GM23338 (cell line): ENCODE measurements at places on chromosomes 5 and 9. TPM values are rescaled to one million over a fixed set of nuclear protein-coding genes. Genes with fewer than 3 reads are reported as not detected.

The KIF2A gene
- total RNA-seq: 99.1 and 120 TPM in 2 replicates

The NEUROG1 gene
- not detected in 2 replicates for total RNA-seq

The PFN3 gene
- 1.9 TPM in 1 of 2 replicates, not detected in the other for total RNA-seq

The DAB2 gene
- total RNA-seq: 2.6 and 8.4 TPM in 2 replicates

The VDAC1 gene
- total RNA-seq: 329 and 363 TPM in 2 replicates

The PCDHA7 gene
- total RNA-seq: 6.9 and 8.7 TPM in 2 replicates

The SLC6A19 gene
- not detected in 2 replicates for total RNA-seq

The NDFIP1 gene
- 38.1 and 45.0 TPM in 2 replicates for total RNA-seq

The PHYKPL gene
- total RNA-seq: 12.4 and 15.9 TPM in 2 replicates

The C5orf63 gene
- total RNA-seq: 2.1 and 6.8 TPM in 2 replicates

GRCh38 chr5:136061630-136062365 is 33.0 kb downstream of the TGFBI start:
- no peak for DNase-seq

DNA sequence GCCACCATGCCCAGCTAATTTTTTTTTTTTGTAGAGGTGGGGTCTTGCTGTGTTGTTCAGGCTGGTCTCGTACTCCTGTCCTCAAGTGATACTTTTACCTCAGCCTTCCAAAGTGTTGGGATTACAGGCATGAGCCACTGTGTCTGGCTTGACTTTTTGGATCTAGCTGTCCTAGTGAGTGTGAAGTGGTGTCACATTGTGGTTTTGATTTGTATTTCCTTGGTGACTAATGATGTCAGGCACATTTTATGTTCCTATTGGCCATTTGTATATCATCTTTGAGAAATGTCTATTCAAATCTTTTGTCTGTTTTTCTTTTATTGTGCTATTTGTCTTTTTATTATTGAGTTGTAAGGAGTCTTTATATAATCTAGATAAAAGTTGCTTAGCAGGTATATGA is 53.5 kb upstream of the MCCC2 start:
- no peak for DNase-seq

- no peak for DNase-seq
These were observed 108.3 kb downstream of the SMIM15 start for GRCh38 chr5:61053937-61054336.

- no peak for DNase-seq
These were observed 797 bp upstream of the FBXO38 start for GRCh38 chr5:148382961-148383360.

DNA sequence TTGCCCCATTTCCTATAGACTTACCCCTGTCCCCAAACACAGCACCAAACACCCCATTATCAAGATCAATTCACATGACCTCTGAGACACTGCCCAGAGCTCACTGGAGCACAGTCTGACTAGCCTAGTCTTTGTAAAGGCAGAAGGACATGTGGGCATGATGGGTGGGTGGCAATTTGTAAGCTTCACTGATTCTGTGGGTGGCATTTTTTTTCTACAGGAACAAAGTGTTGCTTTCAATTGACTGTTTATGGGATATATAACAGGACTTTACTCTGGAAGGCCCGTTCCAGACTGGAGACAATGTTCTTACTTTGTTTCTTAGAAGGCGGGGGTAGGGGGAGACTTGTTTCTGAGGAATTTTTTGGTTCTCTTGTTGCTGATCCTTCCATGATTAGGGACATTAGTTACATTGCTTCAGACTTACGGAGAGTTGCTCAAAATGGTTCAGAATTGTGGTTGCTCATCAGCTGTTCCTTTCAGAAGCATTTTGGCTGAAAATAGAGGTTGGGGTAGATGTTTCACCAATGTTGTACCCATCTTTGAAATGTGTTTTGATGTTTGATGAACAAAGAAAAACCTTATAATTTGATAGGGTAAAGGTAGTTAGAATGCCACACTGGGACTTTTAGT is 20.2 kb downstream of the NNT start:
- DNase-seq: no peak

- peak; percentile 40 for DNase-seq
These were observed 32.5 kb downstream of the TERT start for GRCh38 chr5:1262381-1262780.

DNA sequence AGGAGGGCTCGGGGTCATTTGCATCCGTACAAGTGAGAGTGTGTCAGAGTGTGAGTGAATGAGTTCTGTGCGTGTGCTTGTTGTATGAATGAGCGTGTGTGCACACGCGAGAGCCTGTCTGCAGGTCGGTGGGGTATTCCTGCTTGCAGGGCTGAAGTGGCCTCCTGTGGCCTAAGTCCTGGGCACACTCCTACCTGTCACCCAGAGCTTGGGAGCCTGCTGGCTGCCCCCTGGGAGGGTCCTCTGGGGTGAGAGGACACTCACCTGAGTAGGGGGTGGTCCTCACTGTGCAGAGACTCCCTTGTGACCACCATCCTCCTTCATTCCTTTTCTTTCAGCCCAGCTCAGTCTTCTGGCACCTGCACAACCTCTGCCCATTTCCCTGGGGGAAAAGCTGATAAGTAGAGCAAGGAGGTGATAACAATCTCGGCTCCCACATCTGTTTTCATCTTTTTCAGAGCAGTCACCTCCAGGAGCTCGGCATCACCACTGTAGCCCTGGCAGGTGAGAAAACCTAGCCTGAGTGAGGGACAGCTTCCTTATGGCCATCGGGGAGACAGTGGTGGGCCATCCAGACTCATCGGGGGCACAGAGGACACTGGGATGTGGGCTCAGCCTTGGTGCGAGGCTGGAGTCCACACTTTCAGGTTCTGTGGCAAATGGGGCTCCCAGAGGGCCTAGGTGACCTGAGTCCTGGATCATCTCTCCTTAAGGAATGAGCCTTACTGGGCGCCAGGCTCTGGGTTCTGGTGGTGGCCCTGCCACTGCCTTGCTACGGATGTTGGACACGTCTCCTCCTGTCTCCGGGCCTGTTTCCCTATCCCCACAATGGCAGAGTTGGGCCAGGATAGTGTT is 38.7 kb upstream of the SYNPO start:
- no peak for DNase-seq

DNA sequence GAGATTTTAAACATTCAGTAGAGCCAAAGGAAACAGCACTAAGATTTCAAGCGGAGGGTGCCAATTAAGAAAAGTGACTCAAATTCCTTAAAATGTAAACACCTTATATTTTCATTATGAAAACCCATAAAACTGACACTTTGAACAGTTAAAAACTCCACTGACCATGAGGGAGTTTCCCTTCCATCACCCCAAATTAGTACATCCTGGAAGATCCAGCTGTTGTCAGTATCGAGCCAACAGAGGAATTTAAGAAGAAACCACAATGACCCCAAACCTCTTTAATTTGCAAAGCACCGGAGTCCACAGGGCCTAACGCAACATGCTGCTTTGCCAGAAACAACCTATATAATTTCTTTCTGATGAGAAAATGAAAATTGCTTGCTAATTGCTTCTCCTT is 41.3 kb downstream of the ROR2 start:
- no peak for DNase-seq

DNA sequence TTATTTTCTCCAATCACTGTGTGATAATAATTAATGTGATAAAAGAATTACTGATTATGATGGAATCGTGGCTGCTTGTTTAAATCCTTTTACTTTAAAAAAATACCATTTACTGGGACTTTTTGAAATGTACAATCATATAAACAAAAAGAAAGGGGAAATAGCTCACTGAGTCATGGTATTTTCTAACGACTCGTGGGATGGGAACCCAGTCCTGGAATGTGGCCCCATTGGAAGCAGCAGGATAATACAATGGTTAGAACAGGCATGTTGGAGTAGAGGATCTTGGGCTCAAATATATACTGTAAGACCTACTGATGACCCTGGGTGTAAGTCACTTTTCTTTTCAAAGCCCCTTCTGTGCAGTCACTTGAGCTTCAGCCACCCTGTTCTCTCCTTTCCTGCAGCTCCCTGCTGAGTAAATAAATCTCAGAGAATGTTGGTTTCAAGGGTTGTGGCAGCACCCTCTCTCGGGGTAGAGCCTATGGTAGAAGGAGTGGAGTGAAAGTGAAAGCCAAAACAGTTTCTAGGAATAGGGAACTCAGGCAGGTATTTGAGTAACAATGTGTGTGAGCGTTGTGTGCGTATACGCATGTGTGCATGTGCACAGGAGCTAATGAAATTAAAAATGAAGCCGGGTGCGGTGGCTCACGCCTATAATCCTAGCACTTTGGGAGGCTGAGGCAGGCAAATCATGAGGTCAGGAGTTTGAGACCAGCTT is 40.8 kb upstream of the LARP1 start:
- peak; percentile 28 for DNase-seq
